Stimulated activated CD4-positive, alpha-beta T cell treated with anti-CD3 and anti-CD28 coated beads, Interleukin-12 subunit alpha, Interleukin-12 subunit beta, amount 100 ng/mL, for 4 hours (primary cell): ENCODE measurements at places on chromosomes 2 and 18.

GRCh38 chr2:177393203-177393755, 706 bp downstream of the AGPS start:
- no peak for DNase-seq

DNA sequence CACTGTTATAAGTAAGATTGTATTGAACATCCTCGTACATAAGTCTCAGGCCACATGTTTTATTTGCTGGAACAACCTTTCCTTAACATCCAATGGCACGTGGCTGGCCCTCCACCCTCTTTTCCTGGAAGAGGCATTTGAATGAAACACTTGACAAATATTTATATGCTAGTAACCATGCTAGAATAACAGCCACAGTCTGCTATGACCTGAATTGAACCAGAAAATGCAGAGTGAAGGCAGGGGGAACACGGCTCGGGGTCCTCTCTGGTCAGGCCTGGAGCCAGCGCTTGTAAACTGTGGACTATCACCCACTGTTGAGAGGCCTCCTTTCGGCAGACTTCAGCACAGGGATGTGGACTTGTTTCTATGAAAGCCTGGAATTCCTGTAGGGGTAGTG, 198.2 kb upstream of the COPS8 start:
- DNase-seq, result no peak

- no peak for DNase-seq
Observed at GRCh38 chr2:10954416-10954815, 42.7 kb downstream of the KCNF1 start.

- no peak for DNase-seq
Observed at GRCh38 chr2:54271189-54271588, 15.2 kb upstream of the TSPYL6 start.

- DNase-seq, result no peak
Observed at GRCh38 chr2:10441948-10442347, 6.2 kb downstream of the ODC1 start.

GRCh38 chr2:86048888-86049287, 56.8 kb downstream of the POLR1A start:
- DNase-seq, result no peak

GRCh38 chr18:75120521-75120920, 88.4 kb downstream of the PTGR3 start:
- no peak for DNase-seq

GRCh38 chr2:238060096-238060541, 682 bp upstream of the SCLY start:
- DNase-seq, result no peak

GRCh38 chr18:36539674-36540231, 242.2 kb downstream of the FHOD3 start:
- no peak for DNase-seq

- DNase-seq, result no peak
Observed at GRCh38 chr2:196309691-196310090, 138.3 kb upstream of the STK17B start.

DNA sequence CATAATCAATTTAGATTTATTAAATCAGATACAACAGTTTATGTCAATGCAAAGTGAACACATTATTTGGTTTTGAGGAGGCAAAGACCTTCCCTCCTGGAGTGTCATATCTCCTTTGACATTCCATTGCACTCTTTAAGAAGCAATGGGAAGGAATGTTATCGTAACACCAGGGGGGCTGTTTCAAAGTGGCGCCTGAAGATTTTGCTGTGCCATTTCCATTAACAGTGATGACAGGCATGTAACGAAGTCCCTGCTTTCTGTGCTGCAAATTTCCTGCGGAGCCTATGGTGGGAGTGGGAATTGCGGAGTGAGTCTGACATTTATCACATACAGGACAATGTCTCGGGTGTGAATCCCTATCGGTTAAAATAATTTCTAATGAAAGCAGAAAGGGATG, 499.6 kb upstream of the RAB6C start:
- DNase-seq, result no peak

DNA sequence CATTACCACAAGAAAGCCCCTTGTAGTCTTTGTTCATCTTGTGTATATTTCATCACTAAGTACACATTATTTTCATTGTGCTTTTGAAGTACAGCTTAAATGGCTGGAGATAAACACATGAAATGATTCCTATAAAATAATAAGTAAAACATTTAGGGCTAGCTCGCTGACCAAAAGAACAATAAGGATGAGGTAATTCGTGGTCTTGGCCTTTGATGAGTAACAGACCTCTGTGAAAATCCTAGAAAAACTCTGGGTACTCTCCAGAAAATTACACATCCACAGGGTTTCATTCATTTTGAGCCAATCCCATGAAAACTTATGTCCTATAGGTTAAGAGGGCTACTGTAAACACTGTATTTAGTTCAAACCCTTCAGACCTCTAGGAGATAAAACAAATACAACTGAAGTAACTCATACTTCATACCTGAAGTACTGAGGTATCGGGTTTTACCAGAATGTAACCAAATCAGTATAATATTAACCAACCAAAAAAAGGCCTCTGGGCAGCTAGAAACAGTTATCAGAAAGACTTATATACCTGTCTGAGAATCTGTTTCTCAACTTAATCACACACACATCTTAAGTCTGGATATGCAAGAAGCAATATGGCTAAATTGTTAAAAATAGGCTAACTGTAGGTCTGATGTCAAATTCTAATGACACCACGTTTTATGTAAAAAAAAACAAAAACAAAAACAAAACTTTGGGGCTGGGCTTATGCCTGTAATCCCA, 31.0 kb downstream of the CFAP36 start:
- no peak for DNase-seq

- no peak for DNase-seq
Observed at GRCh38 chr2:64846177-64846576, 143.0 kb upstream of the SLC1A4 start.

GRCh38 chr18:41077076-41077475, 878.0 kb upstream of the PIK3C3 start:
- no peak for DNase-seq

DNA sequence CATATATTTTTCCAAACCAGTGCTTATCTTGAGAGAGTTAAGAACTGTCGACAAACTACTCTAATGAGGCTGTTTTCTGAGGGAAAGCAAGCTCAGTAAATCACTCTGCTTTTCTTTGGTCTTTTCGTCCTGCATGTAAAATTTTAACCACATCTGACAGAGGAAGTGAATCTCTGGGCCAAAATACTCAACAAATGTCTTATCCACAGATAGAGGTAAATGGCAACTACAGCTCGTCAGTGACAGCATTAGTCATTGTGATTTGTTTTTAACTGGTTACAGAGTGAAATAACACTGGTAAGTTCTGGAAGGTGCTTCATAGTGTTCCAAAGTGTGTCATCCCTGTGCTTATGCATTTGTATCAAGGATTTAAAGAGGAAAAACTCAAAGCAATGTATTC, 82.6 kb upstream of the SLC8A1 start:
- no peak for DNase-seq

- no peak for DNase-seq
Observed at GRCh38 chr2:133624551-133624950, 56.3 kb upstream of the NCKAP5 start.

DNA sequence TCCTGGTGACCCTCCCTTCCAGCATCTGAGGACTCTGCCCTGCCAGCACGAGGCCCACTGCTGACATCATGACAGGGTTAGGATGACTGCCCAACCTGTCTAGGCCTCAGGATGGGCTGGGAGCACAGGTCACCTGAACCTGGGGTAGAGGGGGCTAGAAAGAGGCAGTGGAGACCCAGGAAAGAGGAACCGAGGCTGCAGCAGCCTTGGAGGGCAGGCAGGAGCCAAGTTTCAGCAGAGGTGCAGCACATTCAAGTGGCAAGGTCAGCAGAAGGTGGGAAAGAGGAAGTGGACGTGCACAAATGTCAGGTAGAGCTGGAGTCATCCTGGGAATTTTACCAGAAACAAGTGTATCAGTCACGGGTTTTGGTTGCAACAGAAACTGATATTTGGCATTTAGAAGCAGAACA, 13.6 kb upstream of the RAB10 start:
- no peak for DNase-seq

DNA sequence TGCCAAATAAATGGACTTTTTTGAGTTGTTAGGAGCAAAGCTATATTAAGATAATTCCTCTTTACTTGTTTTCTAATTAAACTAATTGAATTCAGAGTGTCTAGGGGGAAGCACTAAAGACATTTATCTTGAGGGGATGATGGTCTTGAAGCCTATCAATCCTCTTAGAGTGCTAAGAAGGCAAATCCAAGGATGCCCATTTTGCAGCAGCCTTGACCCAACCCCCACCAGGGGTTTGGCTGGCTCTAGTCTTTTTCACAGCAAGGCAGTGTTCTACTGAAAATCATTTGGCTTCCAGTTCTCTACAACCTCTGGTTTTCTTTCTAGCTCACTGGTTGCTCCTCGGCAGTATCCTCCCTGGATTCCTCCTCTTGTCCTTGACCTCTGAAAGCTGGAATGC, 6.5 kb upstream of the RAX start:
- DNase-seq, result no peak

GRCh38 chr2:127362971-127363370, 24.8 kb downstream of the MAP3K2 start:
- DNase-seq, result no peak

DNA sequence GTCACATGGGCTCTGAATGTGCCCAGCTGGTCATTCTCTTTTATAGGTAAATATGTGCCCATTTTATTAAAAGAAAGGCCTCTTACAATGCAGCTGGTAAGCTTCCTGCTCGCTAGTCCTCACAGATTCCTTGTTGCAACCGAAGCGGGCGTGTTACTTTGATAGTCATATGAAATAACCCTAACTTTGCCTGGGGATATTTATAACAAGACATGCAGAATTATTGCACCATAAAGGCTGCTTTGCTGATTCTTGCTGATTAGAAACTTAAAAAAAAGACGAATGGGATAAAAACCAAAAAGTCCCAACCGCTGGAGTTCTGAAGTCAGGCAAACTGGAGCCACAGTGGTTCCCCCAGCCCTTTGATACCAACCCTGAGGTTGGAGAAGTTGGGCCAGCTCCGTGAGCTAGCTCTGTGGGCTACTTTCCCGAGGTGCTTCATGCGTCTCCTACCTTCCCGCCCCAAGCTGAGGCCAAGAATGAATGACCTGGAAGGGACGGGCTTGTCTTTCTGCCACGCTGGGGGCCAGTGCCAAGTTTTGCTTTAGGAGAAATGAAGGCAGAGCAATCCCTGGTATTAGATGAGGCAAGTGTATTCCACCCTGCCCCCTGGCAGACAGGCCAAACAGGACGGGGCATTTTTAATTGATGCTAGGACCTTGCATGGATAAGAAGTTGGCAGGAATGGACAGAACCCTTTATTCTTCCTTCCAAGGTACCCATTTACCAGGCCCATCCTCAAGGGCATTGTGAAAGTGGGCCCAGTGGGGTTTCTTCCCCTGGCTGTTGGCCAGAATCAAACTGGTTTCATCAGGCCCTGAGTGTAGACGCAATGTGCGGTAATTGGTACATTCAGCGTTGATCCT, 140.4 kb downstream of the KCTD1 start:
- DNase-seq, result no peak

- no peak for DNase-seq
Observed at GRCh38 chr2:67733517-67733916, 329.3 kb downstream of the C1D start.

- no peak for DNase-seq
Observed at GRCh38 chr18:9679125-9679524, 29.0 kb upstream of the RAB31 start.

DNA sequence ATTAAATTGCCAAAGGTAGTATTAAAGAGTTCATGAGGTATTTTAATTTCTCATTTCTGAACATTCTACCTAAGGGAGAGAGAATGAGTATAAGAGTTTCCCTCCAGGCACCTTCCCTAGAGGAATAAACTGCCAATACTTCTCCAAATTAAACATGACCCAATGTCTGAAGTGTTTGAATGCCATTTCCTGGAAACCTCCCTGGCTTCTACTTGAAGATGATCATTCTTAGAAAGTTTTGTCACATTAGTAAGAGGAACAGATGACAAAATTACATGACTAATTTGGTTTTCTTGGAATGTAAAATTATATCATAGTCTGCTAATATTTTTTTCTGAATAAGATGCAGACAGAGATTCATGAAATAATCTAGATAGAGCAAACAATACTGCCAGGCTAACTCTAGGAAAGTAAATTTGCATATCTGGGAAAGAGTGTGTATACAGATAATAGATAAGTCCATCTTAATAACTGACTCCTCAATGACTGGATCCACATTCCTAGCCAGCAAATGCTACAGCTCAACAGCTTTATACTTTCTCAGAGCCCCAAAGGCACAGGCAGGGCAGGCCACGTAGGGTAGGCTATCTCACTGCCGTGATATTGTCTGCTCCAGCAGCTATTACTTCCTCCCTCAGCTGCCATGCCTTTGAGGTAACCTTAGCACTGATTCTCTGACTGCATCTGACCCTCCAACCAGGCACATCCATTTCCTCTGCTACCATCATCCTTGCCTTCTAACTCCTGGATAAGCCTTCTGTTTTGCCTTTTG, 630.8 kb upstream of the PIK3C3 start:
- DNase-seq, result no peak

DNA sequence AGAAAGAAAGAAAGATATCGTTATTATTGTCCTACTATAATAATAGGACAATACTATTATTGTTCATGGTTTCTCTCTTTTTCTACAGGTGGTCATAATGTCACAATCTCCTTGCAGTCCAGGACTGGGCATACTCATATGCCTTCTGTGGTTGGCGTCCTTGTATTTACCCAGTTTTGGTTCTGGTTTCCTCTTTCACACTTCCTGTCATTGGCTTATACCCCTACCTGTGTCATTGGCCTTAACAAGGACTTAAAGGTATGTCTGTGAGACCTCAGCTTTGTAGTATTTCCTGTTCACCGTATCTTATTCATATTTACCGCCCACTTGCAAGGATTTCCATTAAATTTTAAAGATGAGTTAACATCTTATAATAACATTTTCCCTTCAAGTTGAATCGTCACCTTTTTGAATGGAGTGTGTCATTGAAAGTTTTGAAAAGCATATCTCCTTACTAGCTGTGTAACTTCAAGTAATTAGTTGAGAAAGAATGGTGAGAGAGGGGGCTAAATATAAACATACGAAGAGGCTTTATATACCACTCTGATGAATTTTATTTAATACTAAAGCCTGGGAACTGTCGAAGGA, 36.5 kb upstream of the HTR2B start:
- no peak for DNase-seq

DNA sequence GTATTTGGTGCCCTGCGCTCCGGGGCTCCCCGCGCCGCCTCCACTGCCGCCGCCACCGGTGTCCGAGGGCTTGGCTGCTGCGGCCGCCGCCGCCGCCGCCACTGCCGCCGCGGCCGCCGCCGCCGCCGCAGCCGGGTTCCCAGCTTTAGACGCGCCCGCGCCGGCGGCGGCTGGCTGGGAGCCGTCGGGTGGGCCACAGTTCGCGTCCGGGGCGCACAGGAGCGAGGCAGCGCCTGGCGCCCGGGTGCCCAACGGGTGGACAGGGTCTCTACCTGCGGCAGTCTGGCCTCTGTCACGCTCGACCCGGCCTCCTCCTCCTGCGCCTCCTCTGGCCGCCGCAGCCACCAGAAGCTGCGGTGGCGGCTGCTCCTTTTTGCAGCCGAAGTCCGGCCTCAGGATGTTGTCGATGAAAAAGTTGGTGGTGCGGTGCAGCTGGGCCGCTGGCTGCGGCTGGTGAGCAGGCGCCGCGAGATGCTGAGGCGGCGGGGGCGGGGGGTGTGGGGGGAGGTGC, 951 bp downstream of the EN1 start:
- no peak for DNase-seq

GRCh38 chr2:12967804-12968203, 251.1 kb downstream of the TRIB2 start:
- no peak for DNase-seq
